ENCODE measurements at places on chromosomes 16 and 17.

DNA sequence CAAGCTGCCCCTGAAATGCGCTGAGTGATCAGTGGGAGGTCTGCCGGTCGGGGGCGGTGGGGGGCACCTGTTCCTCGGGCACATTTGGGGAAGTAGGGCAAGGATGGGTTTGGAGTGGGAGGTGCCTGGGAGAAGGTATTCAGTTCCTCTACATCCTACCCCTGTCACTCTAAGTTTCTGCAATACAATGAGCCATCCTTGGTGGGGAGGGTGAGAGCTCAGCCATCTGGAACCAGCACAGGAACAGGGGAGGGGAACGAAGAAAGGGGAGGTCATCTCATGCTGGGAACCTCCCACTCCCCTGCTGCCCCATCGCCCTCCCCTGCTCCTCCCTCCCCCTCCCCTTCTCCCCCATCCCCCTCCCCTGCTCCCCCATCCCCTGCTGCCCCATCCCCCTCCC is 4.2 kb downstream of the DPH1 start:
- DNase-seq, result no peak

- DNase-seq, result no peak
Measured at GRCh38 chr16:49560004-49560830, 186.6 kb downstream of the C16orf78 start.

- DNase-seq, result no peak
Measured at GRCh38 chr17:34614698-34615097, 35.3 kb downstream of the TMEM132E start.

DNA sequence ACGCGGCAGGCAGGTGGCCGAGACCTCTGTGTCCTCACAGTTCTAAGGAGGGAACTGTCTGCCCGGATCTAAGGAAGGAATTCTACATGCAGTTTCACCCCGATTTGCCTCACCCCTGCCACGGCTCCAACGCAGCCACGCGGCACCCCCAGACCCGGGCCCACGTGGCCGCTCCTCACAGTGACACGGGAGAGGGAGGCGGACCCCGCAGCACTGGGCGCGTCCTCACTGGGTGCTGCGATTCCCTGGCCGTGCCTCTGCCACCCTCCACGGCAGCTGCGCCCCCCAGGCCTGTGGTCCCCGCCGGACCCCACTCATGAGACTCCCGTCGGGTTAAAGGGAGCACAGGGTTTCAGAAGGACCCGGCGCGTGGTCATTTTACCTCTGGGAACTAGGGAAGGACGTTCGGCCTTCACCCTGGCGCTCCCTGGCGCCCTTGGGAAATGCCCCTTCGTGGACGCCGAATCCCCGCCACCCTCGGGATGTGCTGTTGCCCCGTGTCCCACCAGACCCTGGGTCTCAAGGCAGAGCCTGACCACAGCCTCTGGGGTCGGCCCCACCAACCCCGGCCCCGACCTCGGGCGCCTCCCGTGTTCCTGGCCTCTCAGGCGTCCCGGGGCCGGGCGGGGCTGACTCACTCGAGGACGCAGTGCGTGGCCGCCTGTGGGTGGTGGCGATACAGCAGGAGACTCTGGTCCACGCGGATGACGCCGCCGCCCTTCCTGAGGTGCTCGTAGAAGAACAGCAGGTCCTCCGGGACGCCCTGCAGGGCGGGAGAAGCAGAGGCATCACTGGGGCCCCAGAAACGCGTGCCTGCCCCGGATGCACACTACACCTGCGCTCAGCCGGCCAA is 118.8 kb upstream of the METRNL start:
- DNase-seq, result no peak

- DNase-seq, result no peak
Measured at GRCh38 chr16:48318630-48319029, 66.6 kb downstream of the SIAH1 start.

DNA sequence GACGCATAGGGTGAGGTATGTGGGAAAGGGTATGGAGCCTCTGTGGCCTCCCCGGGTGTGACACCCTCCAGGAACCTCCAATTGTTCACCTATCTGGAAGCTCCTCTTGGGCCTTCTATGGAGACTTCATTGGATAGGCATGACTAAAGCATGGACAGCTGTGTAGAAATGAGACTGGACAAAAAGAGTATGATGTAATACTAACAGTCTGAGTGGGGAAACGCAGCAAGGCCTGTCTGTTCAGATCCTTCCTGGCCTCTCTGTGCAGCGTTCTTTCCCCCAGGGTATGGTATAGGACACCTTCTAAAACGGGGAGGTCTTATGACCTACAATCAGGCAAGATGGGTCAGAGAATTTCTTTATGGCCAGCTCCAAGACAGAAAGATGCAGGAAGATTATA is 30.7 kb upstream of the CCNF start:
- no peak for DNase-seq

Data from NCI-H2029 (cell line).